ENCODE measurements at places on chromosomes 7 and 10.
A peak's percentile ranks its signal among the peaks of the same experiment; 100 is the strongest.

DNA sequence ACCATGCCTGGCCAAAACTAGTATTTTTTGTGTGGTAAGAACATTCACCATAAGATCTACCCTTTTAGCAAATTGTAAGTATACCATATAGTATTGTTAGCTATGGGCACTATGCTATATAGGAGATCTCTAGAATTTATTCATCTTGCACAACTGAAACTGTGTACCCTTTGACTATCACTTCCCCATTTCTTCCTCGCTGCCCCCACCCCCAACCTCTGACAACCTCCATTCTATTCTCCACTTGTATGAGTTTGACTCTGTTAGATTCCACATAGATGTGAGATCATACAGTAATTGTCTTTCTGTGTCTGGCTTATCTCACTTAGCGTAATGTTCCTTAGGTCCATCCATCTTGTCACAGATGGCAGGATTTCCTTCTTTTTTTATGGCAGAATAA is 3.6 kb downstream of the CASP7 start:
- no peak for DNase-seq

- no peak for DNase-seq
These were observed 6.1 kb upstream of the ABCA13 start for GRCh38 chr7:48165157-48165556.

- no peak for DNase-seq
These were observed 175.2 kb upstream of the GRB10 start for GRCh38 chr7:50957855-50958254.

DNA sequence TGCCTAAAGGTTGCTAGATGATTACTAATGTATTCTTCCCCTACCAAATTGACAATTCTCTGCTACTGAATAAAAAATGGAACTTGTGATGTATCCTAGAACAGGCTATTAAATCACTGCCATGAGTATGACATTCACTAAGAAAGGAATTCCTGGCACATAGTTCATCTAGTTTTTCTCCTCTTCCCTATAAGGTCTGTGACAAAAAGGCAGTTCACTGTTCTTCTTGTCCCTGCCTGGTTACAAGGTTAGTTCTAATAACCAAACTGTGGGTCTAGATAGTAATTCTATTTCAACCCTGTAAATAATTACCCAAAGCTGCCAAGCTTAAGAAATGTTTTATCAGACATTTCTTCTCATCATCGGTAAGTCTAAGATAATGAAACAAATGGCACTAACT is 245.6 kb downstream of the BICC1 start:
- DNase-seq, result no peak

GRCh38 chr10:20002657-20003056 is 186.4 kb downstream of the PLXDC2 start:
- no peak for DNase-seq

DNA sequence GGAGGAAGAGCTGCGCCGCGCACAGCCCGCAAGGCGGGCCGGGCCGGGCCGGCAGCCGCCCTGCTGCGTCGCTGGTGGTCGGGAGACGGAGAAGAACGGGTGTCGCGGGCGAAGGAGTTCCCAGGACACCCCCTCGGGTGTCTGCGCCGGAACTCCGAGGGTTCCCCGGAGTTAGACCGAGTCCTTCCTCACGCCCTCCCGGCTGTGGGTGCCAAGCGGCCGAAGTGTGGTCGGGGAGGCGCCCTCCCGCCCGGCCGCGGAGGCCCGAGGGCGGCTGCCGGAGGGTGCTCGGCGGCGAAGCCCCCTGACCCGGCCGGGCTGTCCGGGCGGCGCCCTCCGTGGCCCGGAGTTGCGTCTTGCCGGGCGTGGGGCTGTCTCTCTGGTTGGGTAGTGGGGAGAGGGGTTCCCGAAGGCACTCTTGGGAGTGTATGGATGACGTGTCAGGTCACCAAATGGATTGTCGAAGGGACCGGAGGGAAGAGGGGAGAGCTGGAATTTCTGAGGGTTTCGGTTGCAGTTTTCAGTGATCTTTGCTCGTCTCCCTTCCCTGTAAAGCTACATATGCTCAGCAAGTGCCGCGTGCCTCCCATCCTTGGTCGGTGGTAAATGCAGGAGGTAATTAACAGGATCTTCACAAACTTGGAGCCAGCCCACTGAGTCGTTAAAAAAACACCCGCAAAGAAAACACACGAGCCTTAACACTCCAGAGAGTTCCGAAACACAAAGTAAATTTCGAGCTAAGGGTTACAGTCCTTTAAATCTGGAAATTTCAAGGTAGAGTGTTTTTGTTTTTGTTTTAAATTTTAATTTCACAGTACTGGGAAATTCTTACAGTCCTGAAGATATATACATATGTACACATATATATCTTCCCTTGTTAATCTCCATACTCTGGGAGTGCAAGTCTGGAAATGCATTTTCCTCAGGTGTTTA is 871 bp downstream of the ST7 start:
- DNase-seq, result peak; percentile 27

GRCh38 chr7:78702770-78703169 is 750.7 kb downstream of the MAGI2 start:
- no peak for DNase-seq

GRCh38 chr10:22363305-22363704 is 18.0 kb downstream of the SPAG6 start:
- DNase-seq, result no peak

- DNase-seq, result no peak
These were observed 28.7 kb downstream of the FRMD4A start for GRCh38 chr10:14302035-14302434.

GRCh38 chr10:122189185-122189584 is 81.9 kb upstream of the BTBD16 start:
- DNase-seq, result no peak

GRCh38 chr10:51255381-51255780 is 181.1 kb downstream of the PRKG1 start:
- DNase-seq, result no peak

DNA sequence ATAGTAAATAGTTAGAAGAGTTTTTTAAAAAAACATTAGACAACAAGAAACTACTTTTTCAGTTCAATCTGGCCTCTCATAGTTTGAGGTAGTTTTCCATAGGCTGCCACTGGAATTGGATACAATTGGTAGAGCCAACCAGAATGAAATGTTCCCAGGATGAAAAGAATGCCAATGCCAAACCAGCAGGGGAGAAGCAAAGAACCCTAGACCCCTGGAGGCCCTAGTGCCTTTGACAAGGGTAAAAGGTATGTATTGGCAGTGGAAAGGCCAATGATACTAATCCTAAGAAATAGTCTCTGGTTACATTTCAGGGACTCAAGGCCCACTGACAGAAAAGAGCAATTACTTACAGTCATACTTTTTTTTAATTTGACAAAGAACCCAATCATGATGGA is 77.4 kb upstream of the SEM1 start:
- no peak for DNase-seq

DNA sequence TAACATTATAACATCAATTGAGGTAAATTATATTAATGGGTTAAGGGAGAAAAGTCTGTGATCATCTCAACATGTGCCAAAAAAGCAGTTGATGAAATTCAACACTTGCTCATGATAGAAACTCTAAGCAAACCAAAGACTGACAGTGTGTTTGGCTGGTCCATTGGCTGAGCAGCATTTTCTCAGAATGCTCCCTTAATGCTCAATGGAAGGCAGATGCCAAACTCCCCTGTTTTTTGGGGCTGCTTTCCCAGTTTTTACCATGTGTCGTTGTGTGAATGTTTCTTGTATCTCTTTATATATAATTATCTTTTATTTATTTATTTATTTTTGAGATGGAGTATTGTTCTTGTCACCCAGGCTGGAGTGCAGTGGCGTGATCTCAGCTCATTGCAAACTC is 114.7 kb downstream of the SEC23IP start:
- no peak for DNase-seq

DNA sequence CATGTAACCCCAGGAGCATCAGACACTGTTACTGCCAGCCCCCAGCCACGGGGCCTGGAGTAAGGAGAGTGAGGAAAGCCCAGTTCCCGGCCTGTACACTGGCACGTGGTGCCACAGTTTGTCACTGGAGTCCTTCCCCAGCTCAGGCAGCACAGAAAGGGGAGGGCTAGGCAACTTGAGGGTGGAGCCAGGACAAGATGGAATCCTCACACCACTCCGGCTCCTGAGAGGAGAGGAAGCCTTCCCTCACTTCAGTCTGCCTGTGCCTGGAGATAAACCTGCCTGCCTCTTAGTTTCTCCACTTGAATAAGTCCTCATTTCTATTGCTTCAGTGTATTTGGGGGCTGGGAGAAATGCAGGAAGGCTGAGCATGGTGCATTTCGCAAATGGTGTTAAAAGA is 176.0 kb downstream of the KIAA1217 start:
- DNase-seq, result no peak

- no peak for DNase-seq
These were observed 29.4 kb downstream of the RABGEF1 start for GRCh38 chr7:66769833-66770512.

DNA sequence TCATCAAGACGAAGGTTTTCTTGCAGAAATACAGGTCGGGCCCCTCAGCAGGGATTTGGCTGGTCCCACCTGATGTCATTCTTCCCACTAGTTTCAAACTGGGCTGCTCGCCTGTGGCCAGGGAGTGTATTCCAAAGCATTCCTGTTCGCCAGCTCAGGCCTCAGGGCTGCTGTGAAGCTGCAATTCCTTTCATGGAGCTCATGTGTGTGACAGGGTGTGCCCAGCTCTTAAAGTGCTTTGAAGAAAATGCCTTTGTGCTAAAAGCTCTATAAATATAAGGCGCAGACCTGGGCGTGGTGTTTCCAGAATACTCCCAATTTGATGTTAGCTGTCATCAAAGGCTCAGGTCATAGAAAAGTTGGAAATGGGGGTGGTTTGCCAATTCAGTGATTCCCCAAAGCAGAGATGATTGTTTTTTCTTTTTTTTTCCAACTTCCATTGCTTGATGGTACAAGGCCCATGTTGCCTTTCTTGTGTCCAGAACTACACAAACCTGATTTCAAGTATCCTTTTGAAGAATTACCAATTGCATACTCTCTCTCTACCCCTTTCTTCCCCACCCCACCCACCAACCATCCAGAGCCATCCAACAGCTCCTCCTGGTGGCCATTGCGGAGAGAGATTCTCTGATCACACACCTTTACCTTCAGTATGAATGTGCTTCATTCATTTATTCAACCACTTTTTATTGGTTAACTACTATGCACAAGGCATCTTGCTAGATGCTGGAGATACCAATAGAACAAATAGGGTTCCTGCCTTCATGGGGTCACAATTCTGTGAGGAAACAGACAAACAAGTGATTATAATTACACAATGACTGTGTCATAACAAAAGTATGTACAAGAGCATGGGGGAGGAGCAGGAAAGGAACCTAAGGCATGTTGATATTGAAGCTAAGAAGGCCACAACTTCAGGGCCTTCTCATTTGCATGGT is 297.3 kb upstream of the LYZL1 start:
- no peak for DNase-seq

DNA sequence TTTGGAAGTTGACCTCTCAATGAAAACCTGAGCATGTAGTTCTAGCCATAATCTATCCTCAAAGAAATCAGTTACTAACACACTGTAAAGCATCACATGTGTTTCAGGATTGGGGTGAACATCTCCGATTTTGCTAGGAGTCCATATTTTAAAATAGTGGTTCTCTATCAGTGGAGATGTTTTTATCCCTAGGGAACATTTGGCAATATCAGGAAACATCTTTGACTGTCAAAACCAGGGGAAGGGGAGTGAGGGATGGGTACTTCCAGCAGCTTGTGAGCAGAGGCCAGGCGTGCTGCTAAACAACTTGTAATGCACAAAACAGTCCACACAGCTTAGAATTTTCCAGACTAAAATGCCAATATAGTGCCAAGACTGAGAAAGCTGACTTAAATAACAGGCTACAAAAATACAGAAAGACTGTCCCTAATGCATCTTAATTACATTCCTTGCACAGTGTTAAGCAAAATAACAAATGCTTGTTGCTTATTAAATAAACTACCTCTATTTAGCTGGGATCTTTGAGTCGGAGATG is 120.9 kb downstream of the CRPPA start:
- DNase-seq, result no peak

DNA sequence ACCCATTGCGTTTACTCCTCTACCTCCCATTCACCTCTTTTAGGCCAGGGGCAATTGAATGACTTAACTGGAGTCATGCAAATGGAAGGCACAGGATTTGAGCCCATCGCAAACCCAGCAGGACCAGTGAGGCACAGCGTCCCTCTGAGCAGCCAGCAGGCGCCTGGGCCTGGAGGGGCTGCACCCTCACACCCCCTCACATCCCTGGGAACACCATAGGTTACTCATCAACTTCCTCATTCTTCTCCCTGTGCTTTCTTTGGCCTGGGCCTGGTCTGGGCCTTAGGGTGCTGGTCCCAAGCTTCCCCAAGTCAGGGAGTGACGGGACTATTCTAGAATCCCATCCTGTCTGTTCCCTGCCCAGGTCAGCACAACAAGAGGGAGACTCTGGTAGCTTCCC is 169.4 kb upstream of the EEPD1 start:
- no peak for DNase-seq

GRCh38 chr10:84605802-84606201 is 277.4 kb downstream of the CCSER2 start:
- DNase-seq, result no peak

DNA sequence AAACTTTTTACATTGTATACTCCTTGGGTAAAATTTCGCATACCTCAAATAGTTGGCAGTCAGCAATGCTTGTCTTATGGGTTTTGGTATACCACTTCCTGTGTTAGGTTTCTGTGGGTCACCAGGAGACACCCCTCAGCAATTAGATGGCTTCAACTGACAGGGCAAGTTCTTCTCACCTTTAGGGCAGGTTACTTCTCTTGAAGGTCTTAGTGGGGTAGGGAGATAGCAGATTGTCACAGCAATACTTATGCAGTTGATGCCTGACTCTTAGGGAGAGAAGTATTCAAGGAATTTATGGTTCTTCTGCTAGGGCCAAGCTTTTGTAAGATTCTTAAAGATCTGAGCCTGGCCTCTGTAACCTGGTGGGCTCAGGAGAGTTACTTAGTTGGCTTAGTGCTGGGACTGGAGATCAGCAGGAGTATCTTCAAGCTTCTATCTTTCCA is 42.9 kb downstream of the MKLN1 start:
- no peak for DNase-seq

- DNase-seq, result no peak
These were observed 422.8 kb upstream of the ZMIZ1 start for GRCh38 chr10:78645975-78646374.

- DNase-seq, result no peak
These were observed 86.4 kb downstream of the VPS41 start for GRCh38 chr7:38822549-38822948.

DNA sequence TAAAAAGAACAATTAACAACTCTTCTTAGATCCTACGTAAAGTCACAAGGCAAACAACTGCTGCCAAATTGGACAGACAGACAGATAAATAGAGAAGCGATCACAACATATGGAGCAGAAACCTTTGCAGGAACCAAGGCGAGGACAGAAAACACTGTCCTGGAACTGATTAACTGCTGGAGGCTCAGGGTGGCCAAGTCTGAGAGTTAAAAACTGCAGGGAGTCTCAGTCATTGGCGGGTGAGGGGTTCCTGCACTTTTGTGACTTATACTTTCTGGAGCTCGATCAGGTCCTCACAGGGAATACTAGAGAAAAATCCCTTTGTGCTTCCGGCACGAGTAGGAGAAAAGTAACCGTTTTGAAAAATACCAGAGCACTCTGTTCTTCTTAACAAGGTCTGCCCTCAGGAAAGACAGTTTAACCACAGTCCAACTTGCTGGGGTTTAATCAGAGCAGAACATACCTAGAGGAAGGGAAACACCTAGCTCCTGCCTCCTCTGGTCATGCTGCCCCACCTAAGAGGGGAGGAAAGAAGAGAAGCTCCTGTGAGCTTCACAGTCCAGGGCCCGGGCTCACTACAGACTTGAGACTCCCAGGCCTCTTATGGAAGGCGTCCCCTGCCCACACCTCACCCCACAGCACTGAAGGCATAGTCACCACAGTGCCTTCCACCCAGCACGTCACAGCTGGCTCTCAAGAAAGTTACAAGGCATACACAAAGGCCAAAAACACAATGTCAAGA is 74.9 kb downstream of the LARP4B start:
- DNase-seq, result no peak

GRCh38 chr7:37719077-37719476 is 35.5 kb downstream of the GPR141 start:
- no peak for DNase-seq

Data from amygdala (tissue), 56 donors.